ENCODE measurements at places on chromosomes 5 and 9.

DNA sequence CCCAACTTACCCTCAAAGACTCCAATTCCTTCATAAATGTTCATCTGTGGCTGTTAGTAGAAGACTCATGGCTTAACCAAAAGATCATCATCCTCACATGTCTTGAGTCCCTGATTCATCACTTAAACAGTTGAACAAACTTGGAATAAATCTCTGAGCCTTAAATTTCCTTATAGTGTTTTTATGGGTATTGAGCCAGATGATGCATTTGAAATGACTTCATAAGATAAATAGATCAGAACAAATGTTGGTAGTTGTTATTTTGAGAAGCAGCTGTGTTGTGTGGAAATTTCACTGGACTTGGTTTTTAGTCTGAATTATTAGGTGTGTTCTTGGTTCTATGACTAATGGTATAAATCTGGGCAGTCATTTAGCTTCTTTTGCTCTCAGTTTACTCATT lies 236.2 kb downstream of the NNT start:
- peak; percentile 98 for DNase-seq

GRCh38 chr9:23586906-23587305 lies 239.1 kb downstream of the ELAVL2 start:
- DNase-seq: no peak

DNA sequence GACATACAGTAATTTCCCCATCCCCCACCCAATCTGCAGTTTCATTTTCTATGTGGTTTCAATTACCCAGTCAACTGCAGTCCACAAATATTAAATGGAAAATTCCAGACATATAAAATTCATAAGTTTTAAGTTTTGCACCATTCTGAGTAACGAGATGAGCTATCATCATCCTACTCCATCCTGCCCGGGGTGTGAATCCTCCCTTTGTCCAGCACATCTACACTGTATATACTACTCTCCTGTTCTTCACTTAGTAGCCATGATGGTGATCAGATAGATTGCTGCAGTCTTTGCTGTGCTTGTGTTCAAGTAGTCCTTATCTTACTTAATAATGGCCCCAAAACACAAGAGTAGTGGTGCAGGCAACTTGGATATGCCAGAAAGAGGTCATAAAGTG lies 11.3 kb downstream of the OXCT1 start:
- no peak for DNase-seq

DNA sequence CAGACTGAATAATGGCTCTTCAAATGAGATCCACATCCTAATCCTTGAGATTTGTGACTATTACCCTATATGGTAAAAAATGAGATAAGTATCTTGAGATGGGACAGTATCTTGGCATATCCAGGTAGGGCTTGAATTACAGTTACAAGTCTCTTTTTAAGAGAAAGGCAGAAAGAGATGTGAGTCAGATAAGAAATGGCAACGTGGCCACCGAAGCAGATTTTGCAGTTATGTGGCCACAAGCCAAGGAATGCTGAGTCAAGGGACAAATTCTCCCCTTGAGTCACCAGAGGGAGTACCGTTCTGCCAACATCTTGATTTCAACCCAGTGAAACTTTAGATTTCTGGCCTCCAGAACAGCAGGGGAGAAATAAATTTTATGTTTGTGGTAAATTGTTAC lies 1983.0 kb upstream of the C9orf72 start:
- peak; percentile 93 for DNase-seq

GRCh38 chr5:56995596-56995995 lies 43.7 kb upstream of the MIER3 start:
- DNase-seq: peak; percentile 5

DNA sequence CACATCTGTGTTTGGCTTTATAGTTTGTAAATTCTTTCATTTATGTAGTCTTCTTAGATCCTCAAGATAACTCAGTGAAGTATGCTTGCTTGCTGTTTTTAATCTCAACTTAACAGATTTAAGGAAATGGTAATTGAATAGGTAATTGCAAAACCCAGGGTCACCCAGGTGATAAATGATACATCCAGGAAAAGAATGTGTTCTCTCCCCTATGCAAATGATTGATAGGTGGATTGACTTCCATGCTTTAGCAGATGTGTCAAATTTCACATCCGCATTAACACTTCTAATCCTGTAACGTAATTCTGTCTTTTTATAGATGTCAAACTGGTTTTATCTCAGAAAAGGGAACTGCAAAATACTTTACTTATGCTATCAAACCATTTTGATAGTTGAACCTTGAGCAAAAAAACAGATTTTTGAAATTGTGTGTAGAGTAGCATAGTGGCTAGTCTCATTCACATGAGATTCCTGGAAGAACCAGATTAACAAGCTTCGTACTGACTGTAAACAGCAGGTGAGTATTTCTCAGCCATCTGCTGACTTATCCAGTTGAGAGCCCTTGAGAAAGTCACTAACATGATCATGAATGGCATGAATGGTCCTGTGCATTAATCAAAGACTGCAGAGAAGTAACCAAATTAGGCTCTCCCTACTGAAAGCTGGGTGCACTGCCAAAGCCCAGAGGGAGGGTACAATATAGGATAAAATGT lies 86.7 kb upstream of the PAM start:
- no peak for DNase-seq

GRCh38 chr5:610744-611730 lies 1.1 kb upstream of the CEP72 start:
- no peak for DNase-seq
